ENCODE measurements at places on chromosomes 4 and X. TPM values are rescaled to one million over a fixed set of nuclear protein-coding genes. Genes with fewer than 3 reads are reported as not detected.
A peak's percentile ranks its signal among the peaks of the same experiment; 100 is the strongest.

- DNase-seq: no peak
These were observed 203.3 kb upstream of the JADE1 start for GRCh38 chr4:128606173-128606572.

Gene FGF2
- 0.13 TPM for total RNA-seq

Gene CSTF2
- total RNA-seq: 34.2 TPM

DNA sequence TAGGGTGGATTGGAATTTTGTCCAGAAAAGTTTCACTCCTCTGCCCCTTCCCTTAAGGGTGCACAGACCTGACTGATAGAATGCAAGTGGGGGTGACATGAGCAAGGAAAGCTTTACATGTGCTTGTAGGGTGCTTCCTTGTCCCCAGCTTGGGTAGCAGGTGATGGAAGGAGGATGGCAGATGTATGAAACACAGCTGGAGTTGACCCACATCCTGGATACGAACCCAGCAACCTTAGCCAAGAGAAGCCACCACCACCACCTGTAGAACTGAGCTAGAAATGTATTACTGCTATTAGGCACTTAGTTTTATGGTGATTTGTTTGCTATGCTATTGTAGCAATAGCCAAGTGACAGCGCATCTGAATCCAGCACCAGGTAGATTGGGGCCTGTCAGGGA lies 227.4 kb downstream of the HS3ST1 start:
- DNase-seq: no peak

DNA sequence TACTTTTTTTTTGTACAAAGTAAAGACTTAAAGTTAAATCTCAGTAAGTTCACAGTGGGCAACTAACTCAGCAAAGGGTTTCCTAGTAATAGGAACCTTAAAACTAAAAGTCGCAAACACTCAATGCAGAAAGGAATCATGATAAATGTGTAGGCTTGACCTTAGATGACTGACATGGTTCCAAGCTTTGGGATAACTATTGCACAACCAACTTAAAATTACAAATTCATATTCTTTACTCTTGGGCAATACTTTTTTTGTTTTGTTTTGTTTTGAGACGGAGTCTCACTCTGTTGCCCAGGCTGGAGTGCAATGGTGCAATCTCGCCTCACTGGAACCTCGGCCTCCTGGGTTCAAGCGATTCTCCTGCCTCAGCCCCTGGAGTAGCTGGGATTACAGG lies 8.2 kb downstream of the ELOVL6 start:
- DNase-seq: no peak

GRCh38 chrX:18920079-18920478 lies 63.8 kb downstream of the PHKA2 start:
- no peak for DNase-seq

DNA sequence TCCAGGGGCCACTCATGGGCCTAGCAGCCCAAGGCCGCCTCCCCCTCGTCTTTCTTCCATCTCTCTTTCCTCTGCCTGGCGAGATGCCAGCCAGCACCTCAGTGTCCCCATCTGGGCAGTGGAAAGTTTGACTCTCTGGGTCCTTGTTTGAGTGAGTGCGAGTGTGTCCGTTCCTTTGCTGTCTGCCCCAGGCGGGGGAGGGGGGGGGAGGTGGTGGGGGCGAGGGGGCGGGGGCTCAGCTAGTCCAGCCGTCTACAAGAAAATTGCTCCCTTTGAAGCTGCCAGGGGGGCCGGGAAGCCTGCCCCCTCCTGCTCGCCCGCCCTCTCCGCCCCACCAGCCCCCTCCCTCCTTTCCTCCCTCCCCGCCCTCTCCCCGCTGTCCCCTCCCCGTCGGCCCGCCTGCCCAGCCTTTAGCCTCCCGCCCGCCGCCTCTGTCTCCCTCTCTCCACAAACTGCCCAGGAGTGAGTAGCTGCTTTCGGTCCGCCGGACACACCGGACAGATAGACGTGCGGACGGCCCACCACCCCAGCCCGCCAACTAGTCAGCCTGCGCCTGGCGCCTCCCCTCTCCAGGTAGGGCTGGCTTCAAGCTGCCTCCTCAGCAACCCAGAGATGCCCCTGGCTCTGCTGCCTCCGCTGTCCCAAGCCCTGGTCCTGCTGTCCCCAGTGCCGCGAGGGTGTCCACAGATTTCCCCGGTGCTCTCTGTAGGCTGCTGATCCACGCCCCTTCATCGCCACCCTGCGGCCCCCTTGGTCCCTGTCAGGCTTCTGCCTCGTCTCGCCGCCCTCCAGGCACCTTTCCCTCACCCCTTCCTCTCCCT lies at the start of gene BGN:
Gene BGN (plus strand): TSS at position 440 of the 821 bp plus-strand sequence. CDS start 9,652 bp downstream, outside the sequence.
- no peak for DNase-seq

DNA sequence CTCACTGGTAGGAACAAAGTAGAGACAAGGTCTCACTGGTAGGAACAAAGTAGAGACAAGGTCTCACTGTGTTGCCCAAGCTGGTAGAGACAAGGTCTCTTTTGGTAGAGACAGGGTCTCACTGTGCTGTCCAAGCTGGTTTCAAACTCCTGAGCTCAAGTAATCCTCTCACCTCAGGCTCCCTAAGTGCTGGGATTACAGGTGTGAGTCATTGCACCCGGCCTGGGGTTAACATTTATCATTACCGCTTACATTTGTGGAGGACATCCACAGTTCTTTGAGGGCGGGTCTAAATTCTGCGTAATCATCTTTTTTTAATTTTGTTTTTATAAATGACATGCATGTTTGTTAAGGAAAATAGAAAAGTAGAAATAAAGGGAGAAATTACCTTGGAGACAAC lies 12.0 kb downstream of the RAB33B start:
- DNase-seq: no peak

Gene CNGA1
- total RNA-seq: not detected

DNA sequence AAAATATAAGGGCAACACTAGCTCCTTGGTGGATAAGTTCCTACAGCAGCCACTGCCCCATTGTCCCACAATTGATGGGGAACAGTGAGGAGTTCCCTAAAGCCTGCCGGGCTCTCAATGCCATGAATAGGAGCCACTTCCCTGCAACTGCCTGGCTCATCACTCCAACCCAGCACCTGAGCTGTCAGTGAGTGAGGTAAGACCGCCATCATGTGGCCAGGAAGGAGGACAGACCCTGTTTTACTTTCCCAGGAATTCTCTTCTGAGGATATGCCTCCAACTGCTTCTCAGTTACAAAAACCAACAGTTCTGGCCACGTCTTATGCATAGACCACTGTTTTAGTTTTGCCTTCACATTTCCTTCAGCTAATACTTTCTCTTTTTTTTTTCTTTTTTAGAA lies 45.5 kb downstream of the SRPX start:
- DNase-seq: no peak

Gene PPBP
- not detected for total RNA-seq

DNA sequence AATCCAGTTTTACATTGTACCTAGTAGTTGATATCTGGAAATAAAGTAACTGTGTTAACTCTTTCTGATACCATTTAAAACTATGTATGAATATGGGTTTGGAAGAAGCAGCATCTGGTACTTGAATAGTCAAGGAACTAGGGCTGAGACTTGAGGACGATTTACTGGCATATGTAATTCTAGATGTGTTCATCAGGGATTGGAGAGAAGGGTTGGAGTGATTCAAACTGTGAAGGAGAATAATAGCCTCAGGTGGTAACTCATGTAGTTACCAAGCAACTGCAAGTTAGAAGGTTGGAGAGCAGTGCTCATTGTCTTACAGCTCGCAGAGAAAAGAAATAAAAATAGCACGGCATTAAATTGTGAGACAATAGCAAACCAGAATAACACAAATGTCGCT lies 29.5 kb upstream of the TXLNG start:
- DNase-seq: no peak

GRCh38 chr4:98275145-98275544 lies 14.0 kb downstream of the RAP1GDS1 start:
- DNase-seq: no peak

Gene AFM
- total RNA-seq: not detected

GRCh38 chr4:148016063-148016637 lies 284.3 kb downstream of the ARHGAP10 start:
- DNase-seq: no peak

Gene CXCL11
- not detected for total RNA-seq

DNA sequence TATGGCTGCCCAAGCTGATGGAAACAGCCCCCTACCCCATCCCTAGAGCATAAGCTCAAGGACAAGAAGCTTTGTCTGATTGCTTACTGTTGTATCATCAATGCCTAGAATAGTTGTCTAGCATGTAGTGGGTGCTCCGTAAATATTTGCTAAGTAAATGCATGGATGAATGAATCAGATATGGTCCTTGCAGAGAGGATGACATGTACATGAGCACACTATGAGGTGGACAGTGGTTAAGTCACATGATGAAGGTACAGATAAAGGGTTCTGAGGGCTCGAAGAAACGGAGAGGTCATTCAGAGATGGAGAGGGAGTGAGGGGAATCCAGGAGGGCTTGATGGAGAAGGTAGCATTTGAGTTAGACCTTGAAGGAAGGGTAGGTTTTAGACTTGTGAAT lies 214.2 kb downstream of the RBMX2 start:
- DNase-seq: no peak

DNA sequence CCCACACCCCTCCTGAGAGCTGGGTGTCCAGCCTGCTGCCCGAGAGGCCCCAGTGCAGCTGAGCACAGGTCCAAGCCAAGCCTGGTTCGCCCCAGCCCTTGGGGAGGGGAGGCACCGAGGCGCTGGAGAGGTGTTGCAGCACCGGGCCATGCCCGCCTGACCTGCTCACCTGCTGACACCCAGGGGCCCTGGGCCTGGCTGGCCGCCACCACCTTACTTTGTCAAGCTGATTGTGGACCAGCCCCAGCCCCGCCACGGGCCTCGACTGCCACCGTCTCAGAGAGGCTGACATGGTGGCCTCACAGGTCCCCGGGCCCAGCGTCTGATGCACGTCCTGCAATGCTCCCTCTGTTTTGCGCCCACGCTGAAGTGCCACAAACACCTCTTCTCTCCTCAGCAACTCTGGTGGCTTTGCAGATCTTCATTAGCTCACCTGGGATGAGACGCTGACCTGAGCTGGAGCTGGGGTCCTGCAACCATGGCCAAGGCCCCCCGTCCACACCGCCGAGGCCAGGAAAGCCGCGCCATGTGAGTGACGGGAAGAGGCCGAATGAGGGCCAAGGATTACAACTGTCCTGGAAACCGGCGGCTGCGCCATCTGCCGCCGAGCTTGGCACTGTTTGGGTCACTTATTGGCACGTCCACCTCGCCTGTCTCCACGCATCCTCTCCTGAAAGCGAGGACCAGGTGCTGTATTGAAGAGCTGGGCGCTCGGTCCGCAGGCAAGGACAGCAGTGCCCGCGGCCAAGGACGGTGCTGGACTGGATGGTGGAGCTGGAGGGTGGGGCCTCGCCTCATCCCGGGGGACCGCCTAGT lies 7.6 kb downstream of the CPLX1 start:
- DNase-seq: no peak

- no peak for DNase-seq
These were observed 224.9 kb upstream of the FAT1 start for GRCh38 chr4:186948361-186949242.

GRCh38 chrX:47623540-47624027 lies 3.9 kb upstream of the SYN1 start:
- DNase-seq: peak; percentile 39

DNA sequence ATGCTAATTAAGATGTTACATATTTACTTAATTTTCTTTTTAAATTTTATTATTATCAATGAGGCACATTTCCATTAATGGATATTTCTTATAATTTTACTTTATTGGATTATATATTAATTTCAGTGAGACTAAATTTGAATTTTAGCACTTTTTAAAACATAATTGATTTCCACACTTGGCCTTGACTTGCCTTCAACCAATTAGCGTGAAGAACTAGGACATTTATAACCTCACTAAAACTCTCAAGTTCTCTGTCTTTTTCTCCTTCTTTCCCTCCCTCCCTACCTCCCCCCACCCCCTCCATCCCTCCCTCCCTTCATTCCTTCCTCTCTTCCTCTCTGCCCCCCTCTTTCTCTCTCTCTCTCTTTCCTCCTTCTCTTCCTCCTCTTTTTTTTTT lies 1618.1 kb downstream of the C4orf33 start:
- no peak for DNase-seq

Gene USP17L28
- total RNA-seq: not detected

All from activated CD8-positive, alpha-beta T cell treated with anti-CD3 and anti-CD28 coated beads, Interleukin-2, amount 10 ng/mL, durations not matched to agents 7 days and 5 days (primary cell).